ENCODE measurements at places on chromosomes 7 and 10. TPM values are rescaled to one million over a fixed set of nuclear protein-coding genes. Genes with fewer than 3 reads are reported as not detected.

DNA sequence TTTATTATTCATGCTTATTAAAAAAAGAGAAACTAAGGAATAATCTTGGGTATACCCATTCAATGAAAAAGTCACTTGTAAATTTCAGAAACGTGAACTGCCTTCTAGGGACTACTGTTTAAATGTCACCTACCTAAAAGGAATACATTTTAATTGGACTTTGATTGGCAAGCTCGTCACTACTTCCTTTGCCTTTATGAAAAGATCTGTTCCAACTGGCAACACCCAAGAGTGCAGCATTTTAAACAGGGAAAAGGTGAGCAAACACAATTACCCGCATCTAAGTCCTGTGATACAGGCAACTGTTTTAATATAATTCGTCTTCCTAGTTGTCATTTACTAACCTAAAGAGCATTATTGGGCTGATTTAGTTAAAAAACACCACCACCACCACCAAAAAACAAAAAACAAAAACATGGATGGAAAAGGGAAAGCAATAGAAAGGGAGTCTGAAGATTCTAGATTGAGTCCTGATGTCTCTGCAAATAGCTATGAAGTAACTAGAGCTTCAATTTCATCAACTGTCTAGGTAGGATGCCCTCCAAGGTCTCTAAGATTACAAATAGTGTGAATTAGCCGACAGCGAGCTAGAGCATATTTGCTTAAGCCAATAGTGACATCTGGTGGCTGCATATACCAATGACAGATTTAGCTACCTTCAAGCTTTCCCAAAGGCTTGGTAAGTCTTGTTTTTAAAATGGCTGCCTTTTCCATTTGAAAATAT lies 33.8 kb upstream of the ICA1 start:
- DNase-seq: peak; percentile 81
- H3K4me1 ChIP-seq: peaks cover 15% of the 10 kb centered on the region
- H3K27me3 ChIP-seq: peaks cover 2% of the 10 kb centered on the region
- peak overlapping the region; percentile 24 for H3K4me3 ChIP-seq
- H3K27ac ChIP-seq: no peak overlapping the region

DNA sequence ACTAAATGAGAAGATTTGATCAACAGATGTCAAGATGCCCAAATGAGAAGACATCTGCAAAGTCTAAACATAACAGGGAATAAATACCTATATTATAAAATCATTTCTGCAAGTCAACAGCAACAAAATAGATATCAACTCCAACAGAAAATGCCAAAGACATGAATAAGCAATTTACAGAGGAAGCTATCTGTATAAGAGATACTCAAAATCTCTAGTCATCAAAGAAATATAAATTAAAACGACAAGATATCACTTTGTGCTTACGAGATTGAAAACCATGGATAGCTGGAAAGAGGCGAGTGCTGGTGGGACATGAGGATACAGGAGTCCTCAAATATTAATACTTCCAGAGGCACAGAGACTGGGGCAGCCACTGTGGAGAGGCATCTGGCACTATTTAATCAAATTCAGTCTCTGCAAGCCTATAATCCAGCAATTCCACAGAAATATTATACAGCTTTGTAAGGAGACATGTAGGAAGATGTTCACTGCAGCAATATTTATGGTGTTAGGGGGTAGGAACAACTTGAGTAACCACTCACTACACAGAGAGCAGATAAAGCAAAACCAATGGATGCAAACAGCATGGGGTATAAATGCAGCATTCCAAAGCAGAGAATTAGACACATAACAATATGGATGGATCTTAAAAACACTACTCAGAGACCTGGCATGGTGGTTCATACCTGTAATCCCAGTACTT lies 4.8 kb downstream of the DNMBP start:
- peaks cover 50% of the 10 kb centered on the region for H3K36me3 ChIP-seq
- H3K4me3 ChIP-seq: peak overlapping the region; percentile 94
- H3K4me1 ChIP-seq: peaks cover 73% of the 10 kb centered on the region
- DNase-seq: no peak
- no peaks in the 10 kb centered on the region for H3K27me3 ChIP-seq

GRCh38 chr10:44306147-44306710 lies 78.7 kb downstream of the CXCL12 start:
- H3K27ac ChIP-seq: peak overlapping the region; percentile 44
- no peak overlapping the region for H3K4me3 ChIP-seq
- H3K4me1 ChIP-seq: peaks cover 42% of the 10 kb centered on the region
- H3K27me3 ChIP-seq: no peaks in the 10 kb centered on the region
- peak; percentile 63 for DNase-seq

DNA sequence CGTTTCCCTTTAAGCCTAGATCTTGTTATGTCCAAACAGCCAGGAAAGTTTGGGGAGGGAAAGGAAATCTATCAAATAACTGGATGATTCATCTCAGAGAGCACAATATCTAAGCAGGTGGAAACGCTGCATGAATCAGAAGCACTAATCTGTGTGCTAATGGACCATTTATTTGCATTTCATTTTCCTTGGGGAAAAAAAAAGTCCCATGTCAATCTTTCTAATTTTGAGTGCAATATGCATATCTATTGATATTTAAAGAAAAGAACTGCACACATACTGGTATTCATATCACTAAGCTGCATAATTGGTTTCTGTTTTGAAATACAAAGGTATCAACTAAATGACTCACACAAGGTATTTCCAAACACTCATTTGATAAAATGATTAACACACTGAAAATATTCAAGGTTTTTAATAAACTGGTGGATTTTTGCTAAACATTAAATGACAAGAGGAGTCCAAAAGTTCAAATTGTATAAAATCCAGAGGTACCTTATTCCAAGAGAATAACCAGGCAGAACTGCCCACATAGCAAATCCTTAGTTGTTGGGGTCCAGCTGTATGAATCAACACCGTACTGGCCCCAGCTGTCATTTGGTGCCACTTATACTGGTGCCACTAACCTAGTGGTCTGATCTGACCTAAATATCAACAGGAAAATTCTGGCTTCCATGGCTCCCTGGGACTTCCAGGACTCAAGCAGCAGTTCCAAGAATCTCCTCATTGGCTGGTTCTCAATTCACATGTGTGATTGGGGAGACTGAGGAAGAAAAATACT lies 122.2 kb upstream of the SP4 start:
- no peaks in the 10 kb centered on the region for H3K27me3 ChIP-seq
- H3K4me1 ChIP-seq: no peaks in the 10 kb centered on the region
- no peak overlapping the region for H3K4me3 ChIP-seq
- H3K36me3 ChIP-seq: no peaks in the 10 kb centered on the region
- DNase-seq: no peak

GRCh38 chr10:49381111-49381900 lies 14.6 kb downstream of the DRGX start:
- no peak for DNase-seq
- no peak overlapping the region for H3K27ac ChIP-seq
- no peak overlapping the region for H3K4me3 ChIP-seq
- H3K36me3 ChIP-seq: no peaks in the 10 kb centered on the region
- H3K27me3 ChIP-seq: peaks cover 30% of the 10 kb centered on the region

DNA sequence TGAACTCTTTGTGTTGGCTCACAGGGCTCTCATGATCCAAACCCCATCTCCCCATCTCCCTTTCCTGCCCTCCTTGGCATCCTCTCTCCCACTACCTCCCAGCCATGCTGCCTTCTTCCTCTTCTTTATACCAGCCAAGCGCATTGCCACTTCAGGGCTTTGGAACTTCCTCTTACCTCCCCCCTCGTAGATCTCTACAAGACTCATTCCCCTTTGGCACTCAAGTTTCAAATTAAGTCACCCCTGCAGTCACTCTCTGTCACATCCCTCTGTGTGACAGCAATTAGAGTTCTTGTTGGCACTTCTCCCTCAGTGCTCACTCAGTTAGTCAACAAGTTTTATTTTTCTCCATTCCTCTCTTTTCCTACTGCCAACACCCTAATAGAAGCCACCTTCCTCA lies 20.8 kb upstream of the NRP1 start:
- no peaks in the 10 kb centered on the region for H3K27me3 ChIP-seq
- H3K4me1 ChIP-seq: peaks cover 4% of the 10 kb centered on the region
- no peak for DNase-seq
- H3K4me3 ChIP-seq: no peak overlapping the region
- peaks cover 4% of the 10 kb centered on the region for H3K36me3 ChIP-seq

GRCh38 chr7:80770061-80770460 lies 131.6 kb downstream of the CD36 start:
- peak overlapping the region; percentile 35 for H3K4me3 ChIP-seq
- H3K36me3 ChIP-seq: peaks cover 49% of the 10 kb centered on the region
- peak; percentile 56 for DNase-seq
- H3K27me3 ChIP-seq: no peaks in the 10 kb centered on the region
- H3K4me1 ChIP-seq: peaks cover 67% of the 10 kb centered on the region
- peak overlapping the region; percentile 51 for H3K27ac ChIP-seq

DNA sequence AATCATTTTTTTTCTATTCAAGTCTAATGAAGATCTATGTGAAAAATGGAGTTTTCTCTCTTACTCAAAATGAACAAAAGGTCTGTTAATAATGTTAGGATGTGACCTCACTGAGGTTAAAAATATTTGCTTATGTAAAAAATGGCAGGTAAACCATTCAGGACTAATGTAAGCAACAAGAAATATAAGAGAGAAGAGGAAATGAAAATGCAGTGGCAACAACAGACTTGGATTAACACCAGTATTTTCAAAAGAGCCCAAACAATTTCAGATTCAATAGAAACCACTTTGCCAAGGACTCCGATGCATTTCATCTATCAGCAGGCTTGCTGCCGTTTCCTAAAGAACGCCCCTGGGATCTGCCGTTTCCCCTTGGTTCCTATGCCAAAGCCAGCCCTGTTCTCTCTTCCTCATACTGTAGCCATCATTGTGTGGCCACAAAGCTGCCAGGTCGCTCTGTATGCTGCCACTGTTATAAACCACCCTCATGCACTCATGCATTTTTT lies 66.4 kb downstream of the MTURN start:
- peaks cover 1% of the 10 kb centered on the region for H3K36me3 ChIP-seq
- peaks cover 11% of the 10 kb centered on the region for H3K27me3 ChIP-seq
- H3K4me1 ChIP-seq: peaks cover 2% of the 10 kb centered on the region
- no peak overlapping the region for H3K4me3 ChIP-seq
- no peak for DNase-seq

GRCh38 chr7:154841731-154842331 lies 161.1 kb downstream of the PAXIP1 start:
- H3K4me1 ChIP-seq: no peaks in the 10 kb centered on the region
- DNase-seq: no peak
- H3K4me3 ChIP-seq: no peak overlapping the region
- H3K27me3 ChIP-seq: peaks cover 7% of the 10 kb centered on the region
- H3K27ac ChIP-seq: no peak overlapping the region

GRCh38 chr10:22699976-22700375 lies 14.4 kb downstream of the PIP4K2A start:
- peaks cover under 1% of the 10 kb centered on the region for H3K27me3 ChIP-seq
- no peak overlapping the region for H3K27ac ChIP-seq
- no peak overlapping the region for H3K4me3 ChIP-seq
- H3K4me1 ChIP-seq: peaks cover 21% of the 10 kb centered on the region
- no peak for DNase-seq

GRCh38 chr10:31739711-31740110 lies 188.9 kb downstream of the ARHGAP12 start:
- H3K27me3 ChIP-seq: no peaks in the 10 kb centered on the region
- no peaks in the 10 kb centered on the region for H3K36me3 ChIP-seq
- no peak overlapping the region for H3K4me3 ChIP-seq
- peak; percentile 54 for DNase-seq
- H3K27ac ChIP-seq: peak overlapping the region; percentile 8
- peaks cover 28% of the 10 kb centered on the region for H3K4me1 ChIP-seq

DNA sequence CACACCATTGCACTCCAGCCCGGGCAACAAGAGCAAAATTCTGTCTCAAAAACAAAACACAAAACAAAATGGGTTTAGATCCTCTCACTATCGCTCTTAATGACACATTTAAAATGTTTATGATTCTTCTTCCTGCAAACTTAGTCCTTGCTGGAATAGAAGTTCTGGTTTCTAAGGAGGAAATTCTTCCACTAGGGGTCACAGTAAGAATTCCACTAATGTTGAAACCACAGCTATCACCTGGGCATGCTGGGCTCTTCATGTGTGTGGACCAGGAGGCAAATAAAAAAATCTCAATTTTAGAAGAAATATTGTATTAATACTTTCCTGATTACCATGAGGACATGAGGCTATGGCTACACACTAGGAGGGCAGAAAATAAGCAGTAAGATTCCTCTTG lies 915.8 kb downstream of the TYW1 start:
- peaks cover 3% of the 10 kb centered on the region for H3K27me3 ChIP-seq
- H3K4me3 ChIP-seq: no peak overlapping the region
- no peaks in the 10 kb centered on the region for H3K4me1 ChIP-seq
- no peak for DNase-seq
- H3K36me3 ChIP-seq: no peaks in the 10 kb centered on the region

DNA sequence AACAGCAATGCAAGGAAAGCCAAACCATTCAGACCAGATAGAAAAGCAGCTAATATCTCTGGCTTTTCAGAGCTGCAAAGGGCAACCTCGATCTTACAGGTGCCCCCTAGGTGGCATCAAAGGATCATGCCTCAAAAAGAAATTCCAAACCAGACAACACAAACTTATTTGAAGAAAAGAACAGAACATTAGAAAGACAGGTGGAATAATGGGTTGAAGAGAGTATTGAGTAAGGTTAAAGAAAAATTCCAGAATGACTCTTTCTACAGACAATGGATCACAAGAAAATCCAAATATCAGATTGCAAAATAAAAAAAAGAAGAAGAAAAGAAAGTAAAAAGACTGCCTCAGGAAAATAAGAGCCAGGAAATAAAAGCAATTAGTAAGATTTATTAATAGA lies 213.7 kb downstream of the ELMO1 start:
- no peaks in the 10 kb centered on the region for H3K4me1 ChIP-seq
- DNase-seq: no peak
- H3K27me3 ChIP-seq: no peaks in the 10 kb centered on the region
- no peaks in the 10 kb centered on the region for H3K36me3 ChIP-seq

ZNF722 gene
- total RNA-seq: not detected

DNA sequence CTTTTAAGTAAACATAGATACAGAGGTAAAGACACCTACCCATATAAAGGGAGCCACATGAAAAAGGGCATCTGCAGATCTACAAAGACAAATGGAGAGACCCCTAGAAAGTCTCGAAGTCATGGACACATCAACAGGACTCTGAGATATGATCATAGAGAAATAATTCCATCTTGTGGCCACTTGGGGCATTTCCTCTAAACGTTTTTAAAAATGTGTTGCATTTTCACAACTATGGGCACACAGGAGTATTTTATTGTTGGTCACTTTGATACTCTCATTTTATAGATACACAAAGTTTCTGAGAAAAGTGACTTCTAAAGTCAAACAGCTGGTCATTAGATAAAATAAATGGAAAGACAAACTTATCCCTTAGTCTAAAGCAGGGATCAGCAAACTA lies 87.1 kb downstream of the CRTAC1 start:
- H3K4me3 ChIP-seq: no peak overlapping the region
- H3K4me1 ChIP-seq: no peaks in the 10 kb centered on the region
- no peak overlapping the region for H3K27ac ChIP-seq
- no peaks in the 10 kb centered on the region for H3K36me3 ChIP-seq
- H3K27me3 ChIP-seq: peaks cover 12% of the 10 kb centered on the region

Measured in HFFc6 (cell line).